ENCODE measurements at places on chromosomes 3 and 15. TPM values are rescaled to one million over a fixed set of nuclear protein-coding genes. Genes with fewer than 3 reads are reported as not detected.

Gene DUOXA2
- total RNA-seq, result not detected

Gene FOXB1
- not detected for total RNA-seq

Gene FETUB
- total RNA-seq, result not detected

Gene SAMMSON
- not detected for total RNA-seq

Gene SPG11
- 219 TPM for total RNA-seq

Gene XYLB
- 0.71 TPM for total RNA-seq

Gene SLC7A14
- not detected for total RNA-seq

Gene ALDH1L1
- not detected for total RNA-seq

Gene KNL1
- 3.7 TPM for total RNA-seq

Gene LMOD3
- not detected for total RNA-seq

Gene GUCA1C
- total RNA-seq, result not detected

Measured in B cell (primary cell).